Suppressor macrophage treated with lipopolysaccharide for 4 hours (primary cell): ENCODE measurements at places on chromosomes 16 and 17.
A peak's percentile ranks its signal among the peaks of the same experiment; 100 is the strongest.

DNA sequence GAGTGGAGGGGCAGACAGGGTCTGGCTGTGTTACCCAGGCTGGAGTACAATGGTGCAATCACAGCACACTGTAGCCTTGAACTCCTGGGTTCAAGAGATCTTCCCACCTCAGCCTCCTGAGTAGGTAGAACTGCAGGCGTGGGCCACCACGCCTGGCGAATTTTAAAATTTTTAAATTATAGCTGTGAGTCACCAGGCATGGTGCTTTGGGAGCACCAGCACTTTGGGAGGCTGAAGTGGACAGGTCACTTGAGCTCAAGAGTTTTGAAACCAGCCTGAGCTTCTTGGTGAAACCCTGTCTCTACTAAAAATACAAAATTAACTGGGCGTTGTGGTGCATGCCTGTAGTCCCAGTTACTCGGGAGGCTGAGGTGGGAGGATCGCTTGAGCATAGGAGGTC lies 114.0 kb downstream of the CHD9 start:
- DNase-seq, result no peak

GRCh38 chr16:81477697-81478693 lies 33.4 kb downstream of the CMIP start:
- DNase-seq, result peak; percentile 48

DNA sequence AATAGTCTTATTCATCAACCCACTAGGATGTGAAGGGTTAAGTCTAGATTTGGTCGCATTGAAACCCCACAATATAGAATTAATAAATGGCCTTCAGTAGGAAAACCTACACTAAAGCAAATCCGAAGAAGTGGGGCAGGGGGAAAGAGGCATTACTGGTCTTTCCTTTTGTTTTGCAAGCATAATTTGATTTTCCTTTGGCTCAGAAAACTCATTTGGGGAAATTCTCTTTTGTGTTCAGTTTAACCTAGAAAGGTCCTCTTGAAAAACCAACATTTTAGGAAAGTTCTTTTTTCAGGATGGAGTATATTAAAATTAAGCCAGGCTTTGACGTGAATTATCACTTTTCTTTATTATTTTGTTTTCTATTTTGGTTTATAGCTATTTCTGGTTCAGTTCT lies 31.7 kb downstream of the ERCC4 start:
- DNase-seq, result no peak

DNA sequence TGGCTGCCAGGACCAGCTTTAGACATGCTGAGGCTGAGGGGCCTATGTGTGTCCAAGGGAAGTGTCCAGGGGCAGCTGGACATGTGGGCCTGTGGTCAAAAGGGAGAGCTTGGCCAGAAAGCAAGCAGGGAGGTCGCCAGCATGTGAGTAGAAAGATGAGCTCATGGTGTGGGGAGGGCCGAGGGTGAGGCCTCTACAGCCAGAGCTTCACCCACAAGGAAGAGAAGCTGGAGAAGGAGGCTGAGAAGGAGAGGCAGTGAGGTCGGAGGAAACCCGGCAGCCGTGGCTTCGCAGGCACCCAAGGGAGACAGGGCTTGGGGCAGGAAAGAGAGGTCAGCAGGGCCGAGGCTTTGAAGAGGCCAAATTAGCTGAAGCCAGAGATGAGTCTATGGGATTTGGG lies 4.0 kb upstream of the HSD11B2 start:
- DNase-seq, result no peak

DNA sequence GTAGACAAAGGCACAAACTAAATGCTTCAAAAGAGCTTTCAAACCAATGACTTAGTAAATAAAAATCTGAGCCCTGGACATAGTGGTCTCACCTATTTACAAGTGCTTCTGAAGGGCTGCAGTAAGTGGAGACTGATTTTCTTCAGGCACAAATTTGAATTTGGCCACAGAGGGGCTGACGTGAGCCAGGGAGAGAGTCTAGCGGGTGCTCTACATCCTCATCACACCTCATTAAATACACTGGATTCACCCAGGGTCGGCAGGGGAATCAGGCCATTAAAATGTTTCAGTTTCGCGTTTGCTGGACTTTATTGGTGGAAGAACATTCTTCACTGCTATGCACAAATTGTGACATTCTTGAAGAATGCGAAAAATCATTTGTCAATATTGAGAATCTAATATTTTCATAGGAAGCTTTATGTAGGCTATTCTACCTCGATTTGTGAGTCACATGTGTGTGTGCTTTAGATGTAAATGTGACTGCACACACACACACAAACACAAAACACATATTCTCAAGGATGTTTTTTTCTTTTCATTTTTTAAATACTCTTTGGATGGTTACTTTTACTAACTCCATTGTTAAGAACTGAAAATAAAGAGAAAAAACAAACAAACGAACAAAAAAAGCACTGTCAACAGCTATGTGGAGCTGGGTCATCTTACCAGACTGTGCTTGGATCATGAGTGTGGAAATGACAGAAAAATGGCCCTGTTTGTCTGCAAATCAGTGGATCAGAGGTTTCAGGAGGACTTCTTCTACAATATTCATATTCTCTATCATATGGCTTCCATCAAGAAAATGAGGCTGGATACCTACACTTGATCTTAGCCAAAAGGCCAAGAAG lies 58.9 kb downstream of the CDH11 start:
- no peak for DNase-seq

GRCh38 chr16:57297856-57298255 lies 13.4 kb upstream of the PLLP start:
- DNase-seq, result no peak

DNA sequence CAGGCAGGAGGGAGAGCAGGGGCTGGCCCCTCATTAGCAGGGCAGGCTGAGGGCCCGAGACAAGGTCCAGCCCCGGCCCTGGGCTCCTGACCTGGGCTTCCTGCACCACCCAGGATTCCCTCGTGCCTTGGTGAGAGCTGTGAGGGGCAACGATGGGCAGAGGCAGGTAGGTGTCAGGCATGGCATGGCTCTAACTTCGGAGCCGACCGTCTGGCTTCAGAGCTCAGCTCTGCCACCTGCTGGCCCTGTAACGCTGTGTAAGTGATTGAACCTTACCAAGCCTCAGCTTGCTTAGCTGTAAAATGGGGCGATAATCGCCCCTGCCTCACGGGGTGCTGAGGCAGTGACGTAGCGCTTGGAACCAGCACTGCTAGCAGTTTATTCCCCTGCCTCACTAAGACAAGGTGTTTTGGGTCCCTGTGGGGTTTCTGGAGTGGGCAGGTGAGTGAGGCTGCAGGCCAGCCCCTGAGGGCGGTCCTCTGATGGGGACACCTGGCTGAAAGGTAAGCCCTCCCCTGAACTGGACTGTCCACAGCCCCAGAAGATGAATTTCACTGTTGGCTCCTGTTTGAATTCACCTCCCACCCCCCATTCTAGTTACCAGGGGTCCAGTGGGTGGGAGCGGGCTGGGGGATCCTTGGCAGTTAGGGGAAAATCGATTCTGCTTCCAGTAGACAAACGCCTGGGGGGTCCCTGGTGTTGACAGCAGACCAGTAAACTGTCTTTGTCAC lies 184.8 kb upstream of the GSE1 start:
- peak; percentile 46 for DNase-seq

DNA sequence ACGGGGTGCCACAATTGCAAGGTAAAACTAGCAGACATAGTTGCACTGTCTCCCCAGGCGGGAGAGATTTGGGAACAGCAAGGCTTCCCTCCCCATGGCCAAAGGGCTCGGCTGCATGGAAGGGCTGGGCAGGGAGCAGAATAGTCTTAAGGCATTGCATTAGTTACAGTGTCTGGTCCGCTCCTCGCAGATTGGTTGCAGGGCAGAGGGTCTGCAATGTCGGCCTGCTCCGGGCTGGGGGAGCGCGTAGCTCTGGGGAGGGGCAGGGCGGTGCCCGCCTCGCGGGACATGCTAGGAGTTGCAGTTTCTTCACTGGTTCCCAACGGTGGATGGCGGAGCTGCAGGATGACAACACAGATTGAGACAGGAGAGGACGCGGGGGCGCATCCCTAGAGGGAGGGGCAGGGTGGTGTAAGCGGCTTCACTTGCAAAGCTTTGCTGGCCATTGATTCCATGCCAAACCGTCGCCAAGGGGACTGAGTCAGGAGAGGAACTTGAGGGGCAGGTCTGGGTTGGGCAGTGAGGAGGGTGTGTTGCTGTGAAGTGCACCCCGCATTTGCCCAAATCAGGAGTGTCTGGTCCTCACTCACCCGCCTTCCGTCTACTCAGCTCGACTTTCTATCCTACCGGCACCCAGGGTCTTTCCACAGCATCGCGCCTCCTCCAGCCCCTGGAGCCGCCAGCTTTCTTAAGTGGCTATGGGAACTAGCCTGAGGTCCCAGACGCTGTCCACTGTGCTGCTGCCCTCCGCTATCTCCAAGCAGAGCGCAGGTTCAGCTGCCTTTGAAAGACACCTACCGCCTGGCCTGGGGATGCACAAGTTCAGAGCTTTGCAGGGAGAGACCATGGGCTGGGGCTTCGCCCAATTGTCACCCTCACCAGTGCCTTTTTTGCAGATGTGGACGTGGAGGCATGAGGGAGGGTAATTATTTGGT lies 1748.9 kb downstream of the TP53TG3F start:
- DNase-seq, result no peak

- no peak for DNase-seq
These were observed 274.2 kb upstream of the KCNJ16 start for GRCh38 chr17:69800870-69801269.

DNA sequence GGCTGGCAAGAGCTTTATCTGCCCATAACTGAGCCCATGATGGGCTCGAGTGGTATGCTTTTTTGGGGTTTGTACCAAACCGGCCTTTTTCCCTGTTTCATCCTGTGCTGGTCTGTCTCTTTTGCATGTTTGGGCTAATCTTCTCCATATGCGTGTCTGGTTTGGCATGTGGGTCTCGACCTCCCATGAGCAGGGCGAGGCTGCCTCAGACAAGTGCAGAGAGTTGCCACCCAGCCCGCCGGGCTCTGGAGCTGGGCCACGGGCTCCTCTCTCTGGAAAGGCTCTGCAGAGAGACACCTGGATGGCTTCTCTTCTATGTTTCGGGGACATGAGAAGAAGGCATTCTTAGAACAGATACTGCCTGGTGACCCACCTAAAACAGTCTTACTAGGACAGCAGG lies 67.8 kb upstream of the TBX2 start:
- DNase-seq, result no peak

GRCh38 chr16:49855280-49855821 lies 561 bp downstream of the ZNF423 start:
- DNase-seq, result peak; percentile 33

DNA sequence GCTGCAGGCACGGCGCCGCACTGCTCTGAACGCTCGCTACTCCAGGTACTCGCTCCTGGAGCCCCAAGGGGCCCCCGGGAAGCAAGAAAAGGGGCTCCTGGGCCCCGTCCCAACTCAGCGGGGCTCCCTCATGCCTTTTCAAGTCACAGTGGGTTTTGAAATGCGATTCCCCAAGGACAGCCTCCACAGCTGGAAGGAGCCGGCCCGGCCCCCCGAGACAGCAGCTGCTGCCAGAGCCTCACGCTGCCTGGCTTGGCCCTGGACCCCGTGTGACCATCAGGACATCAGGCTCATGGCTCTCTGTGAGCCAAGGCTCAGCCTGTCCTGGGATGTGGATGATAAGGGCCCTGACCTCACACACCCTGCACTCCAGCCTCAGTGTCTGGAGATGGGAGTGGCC lies 80.6 kb downstream of the LMF1 start:
- no peak for DNase-seq

GRCh38 chr17:38562903-38563302 lies 42.8 kb downstream of the SRCIN1 start:
- DNase-seq, result no peak

DNA sequence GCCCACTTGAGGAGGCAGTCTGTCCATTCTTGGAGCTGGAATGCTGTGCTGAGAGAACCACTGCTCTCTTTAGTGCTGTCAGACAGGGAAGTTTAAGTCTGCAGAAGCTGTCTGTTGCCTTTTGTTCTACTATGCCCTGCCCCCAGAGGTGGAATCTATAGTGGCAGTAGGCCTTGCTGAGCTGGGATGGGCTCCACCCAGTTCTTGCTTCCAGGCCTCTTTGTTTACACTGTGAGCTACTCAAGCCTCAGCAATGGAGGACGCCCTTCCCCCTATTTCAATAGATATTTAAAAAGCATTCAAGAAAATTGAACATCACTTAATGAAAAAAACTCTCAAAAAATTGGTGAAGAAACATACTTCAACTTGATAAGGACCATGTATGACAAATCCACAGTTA lies 313.5 kb downstream of the PHKB start:
- no peak for DNase-seq

GRCh38 chr16:47634727-47635126 lies 173.6 kb downstream of the PHKB start:
- no peak for DNase-seq

DNA sequence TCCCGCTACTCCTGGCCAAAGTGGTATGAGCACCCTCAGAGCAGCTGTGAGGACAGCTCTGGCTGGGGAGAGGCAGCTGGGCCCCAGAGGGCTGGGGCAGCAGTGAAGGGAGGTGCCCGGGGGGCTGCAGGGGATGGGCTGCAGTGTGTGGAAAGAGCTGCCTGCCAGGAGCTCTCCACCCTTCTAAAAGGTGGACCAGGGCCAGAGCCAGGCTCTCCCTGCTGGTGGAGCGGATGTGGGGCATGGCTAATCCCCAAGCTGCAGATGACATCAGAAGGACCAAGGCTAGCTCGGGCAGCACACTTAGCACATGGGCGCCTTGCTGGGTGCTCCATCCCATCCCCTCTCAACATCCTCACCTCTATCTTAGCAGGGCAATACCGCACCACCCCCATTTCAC lies 103.1 kb downstream of the SDK2 start:
- no peak for DNase-seq

DNA sequence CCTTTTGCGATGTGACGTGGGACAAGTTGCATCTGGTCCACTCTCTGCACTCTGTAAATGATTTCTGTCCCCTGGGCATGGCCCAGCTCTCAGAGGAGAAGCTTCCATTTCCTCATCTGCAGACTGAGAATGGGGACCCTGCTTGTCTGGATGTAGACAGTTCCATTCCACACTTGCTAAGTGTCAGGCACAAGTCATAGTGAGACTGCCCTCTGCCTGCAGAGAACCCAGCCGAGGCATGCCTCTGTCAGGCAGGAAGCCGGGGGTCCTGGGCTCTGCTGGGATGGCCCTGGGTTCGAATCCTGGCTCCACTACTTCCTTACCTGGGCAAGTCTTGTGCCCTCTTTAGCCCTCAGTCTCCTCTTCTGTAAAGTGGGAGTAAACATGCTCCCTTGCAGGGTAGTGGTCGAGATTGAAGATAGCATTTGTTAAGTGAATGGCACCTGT lies 4.1 kb downstream of the MAP2K3 start:
- no peak for DNase-seq

DNA sequence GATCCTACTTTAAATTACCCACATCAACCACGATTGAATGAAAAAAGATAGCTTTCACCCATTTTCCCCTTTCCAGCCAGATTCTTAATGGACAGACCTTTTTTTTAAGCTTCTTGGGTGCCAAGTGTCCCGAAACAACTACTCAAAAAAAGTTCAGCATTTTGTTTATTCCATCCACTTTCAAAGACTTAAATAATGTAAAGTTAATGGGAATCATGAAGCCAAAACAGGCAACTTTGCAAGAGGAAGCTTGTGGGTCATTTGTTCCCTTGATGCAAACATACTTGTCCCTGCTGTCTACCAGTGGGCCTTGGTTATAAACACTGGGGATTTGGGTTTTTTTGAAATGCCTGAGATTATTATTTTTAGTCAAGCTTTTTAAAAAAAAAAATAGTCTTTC lies 414.0 kb upstream of the PSMD7 start:
- DNase-seq, result no peak
